ENCODE measurements at places on chromosomes 1 and 21.

DNA sequence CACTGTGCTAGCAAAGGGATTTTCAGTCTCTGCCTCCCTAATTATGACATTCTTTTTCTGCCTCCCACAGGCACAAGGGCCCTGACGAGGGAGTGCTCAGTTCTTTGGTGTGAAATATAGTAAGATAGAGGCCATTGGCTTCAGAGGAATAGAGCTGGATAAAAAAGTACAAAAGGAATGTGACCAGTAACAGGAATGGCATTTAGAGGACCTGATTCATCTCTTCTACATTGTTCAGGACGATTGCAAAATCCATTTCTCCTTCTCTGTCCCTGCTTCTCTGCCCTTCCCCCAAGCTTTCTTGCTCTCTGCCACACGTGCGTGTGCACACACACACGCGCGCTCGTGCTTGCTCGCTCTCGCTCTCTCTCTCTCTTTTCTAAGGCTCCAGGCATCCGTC, 668.2 kb downstream of the KIF26B start:
- no peak for DNase-seq

DNA sequence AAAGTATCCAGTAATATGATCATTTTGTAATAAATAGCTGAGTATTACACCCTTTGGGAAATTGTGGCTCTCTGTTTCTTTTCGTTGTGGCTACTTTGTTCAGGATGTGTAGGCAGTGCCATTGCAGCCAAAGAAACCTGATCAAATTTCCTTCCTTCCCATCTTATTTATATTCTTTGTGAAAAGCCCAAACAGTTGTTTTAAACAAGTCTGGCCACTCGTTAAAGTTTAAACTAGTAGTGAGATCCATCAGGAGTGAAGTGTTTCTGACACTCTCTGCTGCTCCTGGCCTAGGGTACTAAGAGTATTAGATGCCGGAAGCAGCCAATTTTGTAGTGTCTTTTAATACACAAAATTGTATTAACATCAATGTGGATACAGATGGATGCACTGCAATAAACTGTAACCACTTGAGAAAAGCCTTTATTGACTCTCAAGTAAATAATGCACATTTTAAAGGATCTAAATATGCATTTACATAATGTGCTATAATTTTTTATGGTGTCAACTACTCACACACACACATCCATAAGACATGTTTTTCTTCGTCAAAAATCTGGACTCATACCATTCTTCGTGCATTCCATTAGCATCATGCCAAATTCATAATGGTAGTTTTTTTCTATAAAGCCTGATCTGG, 317.9 kb downstream of the NFIA start:
- no peak for DNase-seq

- peak; percentile 54 for DNase-seq
These were observed 244.2 kb upstream of the HOOK1 start for GRCh38 chr1:59570524-59570923.

GRCh38 chr1:25729790-25730644, 70.0 kb upstream of the SELENON start:
- no peak for DNase-seq
